NCI-H2171 treated with DMSO at 0.1 percent for 48 hours (cell line): ENCODE measurements at places on chromosomes 7 and 10.
A peak's percentile ranks its signal among the peaks of the same experiment; 100 is the strongest.

- DNase-seq: no peak
These were observed 694 bp upstream of the FAS start for GRCh38 chr10:88989824-88990383.

DNA sequence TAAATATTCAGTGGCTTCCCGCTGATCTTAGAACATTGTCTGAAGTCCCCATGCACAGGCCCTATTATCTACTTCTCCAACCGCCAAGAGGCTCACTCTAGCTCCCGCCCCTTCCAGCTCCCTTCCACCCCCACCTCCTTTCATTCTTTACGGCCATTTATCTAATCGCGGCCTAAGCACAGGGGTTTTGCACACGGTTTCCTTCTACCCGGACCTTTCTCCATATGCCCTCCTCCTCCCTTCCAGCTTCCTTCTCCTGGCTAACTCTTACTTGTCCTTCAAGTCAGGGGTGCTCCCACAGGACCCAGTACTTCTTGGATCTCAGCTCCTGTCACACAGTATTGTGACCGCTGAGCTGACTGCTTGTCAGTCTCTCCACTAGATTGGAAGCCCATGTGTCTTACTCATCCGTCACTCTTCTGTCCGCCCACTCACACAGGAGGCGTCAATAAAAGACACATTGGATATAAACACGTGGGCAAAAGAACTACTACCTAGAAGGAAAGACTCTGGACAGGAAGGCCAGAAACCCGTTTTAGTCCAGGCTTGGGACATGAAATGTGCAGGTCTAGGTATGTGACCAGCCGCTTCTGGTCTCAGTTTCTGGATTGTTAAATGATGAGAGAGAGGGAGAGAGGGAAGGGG, 20.2 kb upstream of the HPS1 start:
- no peak for DNase-seq

GRCh38 chr7:32115831-32116230, 45.6 kb upstream of the PDE1C start:
- no peak for DNase-seq

DNA sequence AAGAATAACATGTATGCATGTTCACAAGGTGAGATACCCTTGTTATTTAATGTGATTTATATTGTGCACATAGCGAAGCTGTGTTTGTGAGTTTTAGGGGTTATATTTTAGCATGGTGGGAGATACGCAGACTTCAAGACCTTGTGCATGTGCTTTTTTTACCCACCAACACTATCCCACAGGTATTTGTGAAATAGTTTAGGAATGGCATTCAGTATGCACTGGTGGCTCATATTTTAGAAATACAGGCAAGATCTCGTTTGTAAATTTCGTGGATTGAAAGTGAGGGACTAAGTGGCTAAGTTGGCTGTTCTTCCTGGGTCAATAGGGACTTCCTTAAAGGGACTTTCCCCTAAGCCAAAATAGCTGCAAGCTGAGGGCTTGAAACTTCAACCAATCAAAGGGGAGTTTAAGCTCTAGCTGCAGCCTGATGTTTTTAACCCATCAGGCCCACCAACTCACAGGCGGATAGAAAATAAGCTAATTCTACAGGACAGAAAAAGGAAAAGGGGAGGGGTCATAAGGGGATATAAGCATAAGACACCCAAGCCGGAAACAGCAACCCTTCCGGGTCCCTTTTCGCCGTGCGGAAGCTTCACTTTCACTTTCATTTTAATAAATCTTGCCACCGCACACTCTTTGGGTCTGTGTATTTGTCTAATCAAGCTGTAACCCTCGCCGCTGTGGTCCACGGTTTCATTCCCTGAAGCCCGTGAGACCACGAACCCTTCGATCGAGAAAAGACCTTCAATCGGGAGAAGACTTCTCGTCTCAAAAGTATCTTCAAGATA, 291.0 kb downstream of the GPR158 start:
- no peak for DNase-seq

DNA sequence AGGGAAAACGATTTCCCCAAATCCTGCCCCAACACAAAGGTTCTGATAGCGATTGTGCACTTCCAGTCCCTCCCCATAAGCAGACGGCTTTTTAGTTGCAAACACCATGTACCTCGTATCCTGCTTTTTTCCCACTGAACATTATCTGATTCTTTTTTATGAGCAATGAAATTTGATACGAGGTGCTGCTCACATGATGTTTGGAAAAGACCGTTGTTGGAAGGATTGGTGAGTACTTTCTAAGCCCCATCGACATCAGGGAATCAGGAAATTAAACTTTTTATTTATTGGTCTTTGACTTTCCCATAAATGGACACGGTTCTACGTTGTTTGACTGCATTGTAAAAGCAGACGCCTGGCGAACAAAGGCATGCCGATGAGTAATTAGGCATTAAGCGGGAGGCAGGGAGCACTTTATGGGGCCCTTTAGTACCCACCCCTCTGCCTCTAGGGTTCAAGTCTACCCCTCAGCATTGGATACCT, 49.4 kb downstream of the TEX36 start:
- peak; percentile 76 for DNase-seq

DNA sequence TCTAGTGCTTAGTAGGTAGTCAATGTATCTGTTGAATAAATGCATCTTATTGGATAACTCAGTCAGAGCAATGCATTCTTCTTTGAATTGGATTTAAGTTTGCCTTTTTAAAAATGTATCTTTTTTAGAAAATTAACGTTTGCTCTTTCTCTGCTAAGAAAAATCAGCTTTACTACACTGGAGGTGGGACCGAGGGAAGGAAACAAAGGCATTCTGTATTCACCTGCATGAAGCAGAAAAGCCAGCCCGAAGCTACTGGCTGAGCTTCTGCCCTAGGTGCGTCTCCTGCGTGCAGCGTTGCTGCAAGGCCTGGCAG, 22.2 kb upstream of the ITGB1 start:
- no peak for DNase-seq

DNA sequence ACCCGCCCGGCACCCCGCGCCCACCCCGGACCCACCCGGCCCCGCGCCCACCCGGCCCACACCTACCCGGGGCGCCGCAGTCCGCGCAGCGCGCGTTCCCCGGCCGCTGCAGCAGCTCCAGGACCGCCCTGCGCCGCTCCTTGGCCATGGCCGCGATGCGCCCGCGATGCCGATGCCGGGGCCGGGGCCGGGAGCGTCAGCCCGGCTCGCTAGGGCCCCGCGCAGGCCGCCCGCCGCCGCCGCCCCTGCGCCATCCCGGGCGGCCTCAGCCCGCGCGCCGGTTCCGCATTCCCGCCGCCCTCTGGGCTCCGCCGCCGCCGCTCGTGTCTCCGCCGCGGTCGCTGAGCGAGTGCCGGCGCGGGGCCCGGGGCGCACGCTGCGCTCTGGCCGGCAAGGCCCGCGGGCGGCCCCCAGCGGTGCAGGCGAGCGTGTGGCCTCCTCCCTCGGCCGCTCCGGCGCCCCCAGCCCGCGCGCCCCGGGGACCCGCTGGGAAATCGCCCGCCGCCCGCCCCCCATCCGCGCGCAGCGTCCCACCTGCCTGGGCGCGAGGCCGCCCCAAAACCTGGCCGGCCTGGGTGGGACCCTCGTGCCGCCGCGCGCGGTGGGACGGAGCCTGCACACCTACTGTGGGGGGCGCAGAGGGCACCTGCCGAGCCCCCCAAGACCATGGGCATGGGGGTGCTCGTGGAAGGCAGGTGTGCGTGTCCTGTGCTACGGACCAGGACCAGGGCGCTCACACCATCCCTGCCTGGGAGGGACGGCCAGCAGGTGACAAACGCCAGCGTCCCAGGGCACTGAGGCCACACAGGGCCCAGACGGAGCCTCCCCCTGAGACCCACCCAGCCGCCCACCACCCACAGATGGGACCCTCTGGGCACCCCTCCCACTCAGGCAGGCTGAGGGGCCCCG, at the start of gene ADAP1:
Gene ADAP1 (minus strand): TSS at position 351 of the 909 bp plus-strand sequence. CDS start 203 bp downstream, at position 148.
- DNase-seq: no peak

DNA sequence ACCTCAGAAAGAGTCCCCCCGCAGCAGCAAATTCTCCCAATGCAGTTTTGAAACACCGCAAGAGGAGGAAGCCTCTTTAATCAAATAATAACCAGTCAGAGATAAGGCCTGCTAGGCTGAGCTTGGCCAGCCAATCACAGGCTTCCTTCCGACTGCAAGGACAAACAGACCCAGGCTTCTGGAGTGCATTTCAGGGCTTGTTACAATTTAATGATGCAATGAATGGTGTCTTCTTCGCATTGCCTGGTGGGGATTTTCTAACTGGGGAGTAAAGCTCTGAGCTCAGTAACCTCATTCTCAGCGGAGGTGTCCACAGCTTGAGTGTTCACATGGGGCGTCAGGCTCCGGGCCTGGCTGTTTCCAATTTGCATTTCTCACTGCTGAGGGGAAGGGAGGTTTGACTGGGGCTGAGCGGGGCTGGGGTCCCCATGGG, 31.8 kb upstream of the GPAM start:
- DNase-seq: no peak

DNA sequence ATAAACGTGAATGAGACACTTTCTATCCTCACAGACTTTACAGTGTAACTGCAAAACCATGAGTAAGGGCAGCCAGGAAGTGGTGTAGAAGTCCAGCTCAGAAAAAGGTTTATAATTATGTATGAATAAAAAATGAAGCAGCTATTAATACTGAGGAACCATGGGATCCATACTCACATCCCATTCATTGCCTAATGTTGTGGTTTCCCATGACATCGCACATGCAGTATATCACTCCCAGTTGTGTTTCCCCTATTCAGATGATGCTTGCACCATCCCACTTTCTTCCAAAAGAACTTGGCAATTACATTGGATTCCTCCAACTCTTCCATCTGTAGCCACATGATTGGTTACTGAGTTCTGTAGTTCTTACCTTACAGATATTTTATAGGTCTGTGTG, 74.5 kb upstream of the SEMA3D start:
- DNase-seq: no peak

GRCh38 chr10:16992611-16993119, 136.9 kb downstream of the CUBN start:
- DNase-seq: no peak

DNA sequence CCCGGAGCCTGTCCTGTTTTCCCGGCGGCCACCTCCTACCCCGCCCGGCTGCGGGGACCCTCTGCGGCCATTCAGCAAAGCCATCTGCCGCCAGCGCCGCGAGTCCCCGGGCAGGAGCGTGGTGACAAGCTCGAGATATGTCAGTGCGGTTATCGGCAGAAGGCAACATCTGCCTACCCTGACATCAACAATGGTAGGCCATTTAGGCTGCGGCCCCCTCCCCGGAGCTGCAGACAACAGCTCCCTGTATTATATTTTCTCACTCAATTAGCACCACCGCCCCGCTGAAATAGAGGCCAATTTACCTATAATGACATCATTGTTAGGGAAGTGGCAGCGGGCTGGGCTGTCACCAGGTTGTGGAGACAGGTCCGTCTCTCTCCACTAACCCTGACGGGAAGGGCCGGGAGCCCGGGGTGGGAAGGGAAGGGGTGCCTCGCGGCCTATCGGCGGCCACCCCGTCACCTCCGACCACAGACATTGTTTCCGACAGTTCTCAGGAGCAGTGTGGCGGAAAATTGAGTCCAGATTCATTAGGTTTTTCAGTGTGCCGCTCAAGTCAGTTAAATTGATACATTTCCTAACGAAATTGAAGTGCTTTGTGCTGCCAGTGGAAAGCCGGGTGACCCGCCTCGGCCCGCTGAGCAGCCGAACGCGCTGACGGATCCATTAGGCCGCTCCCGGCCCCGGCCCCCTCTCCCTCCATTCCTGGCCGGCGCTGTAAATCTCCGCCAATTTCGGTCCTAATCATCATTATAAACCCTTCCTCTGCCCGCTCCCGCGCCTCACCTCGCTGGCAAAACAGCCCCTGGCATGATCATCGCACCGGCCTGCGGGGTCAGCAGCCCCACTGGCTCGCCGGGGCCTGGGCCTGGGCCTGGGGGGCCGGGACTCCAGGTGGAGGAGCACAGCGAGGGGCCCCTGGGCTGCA, 43.0 kb downstream of the UNCX start:
- DNase-seq: peak; percentile 85

- DNase-seq: no peak
These were observed 14.9 kb upstream of the STOX1 start for GRCh38 chr10:68812420-68812819.

DNA sequence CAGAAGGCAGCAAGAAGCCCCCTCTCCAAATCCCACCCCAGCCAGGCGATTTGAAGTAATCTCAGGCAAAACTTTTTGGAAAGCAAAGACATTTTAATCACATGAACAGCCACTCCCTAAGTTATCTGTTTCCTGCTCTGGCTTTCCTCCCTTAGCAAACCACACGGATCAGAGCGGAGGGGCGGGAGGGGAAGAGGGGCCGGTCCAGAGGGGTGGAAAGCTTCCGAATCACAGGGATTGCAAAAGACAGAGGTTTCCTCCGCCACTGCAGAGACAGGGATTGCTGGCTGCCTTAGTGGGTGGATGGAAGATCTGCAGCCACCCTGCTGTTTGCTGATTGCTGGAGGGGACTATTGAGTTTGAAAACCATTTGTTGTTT, 41.2 kb downstream of the ZCCHC24 start:
- no peak for DNase-seq

DNA sequence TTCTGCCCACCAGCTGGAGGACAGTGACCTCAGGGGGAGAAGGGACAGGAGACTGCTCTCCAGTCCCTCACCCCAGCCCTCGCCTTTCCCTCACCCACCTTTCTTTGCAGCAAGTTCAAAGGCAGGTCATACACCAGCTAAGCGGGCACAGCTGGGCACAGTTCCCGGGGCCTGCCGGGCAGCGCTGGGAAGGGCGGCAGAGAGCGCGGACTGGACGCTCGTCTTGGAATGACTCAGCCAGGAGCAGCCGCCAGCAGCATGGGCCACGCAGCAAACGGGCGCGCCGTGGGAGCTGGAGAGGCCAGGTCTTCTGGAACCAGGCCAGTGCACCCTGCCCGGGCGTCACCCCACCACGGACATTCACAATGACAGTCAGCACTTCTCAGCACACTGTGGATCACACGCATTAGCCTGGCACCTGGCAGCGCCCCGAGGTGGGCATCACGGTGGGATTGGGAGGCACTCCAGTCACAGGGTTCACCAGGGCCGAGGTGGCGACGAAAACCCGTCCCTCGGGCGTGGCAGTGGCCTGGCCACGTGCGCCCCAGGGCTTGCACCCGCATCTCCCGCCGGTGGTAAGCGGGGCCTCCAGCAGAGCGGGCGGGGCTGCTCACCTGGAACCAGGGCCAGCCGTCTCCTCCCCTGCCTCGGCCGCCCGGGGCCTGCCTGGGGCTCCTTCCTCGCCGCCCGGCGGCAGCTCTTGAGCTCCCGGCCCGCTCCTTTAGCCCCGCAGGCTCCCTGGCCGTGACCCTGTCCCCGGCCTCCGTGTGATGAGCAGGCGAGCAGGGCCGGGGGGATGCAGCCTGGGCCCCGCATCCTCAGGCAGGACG, 29.0 kb upstream of the WDFY4 start:
- peak; percentile 23 for DNase-seq
